ENCODE measurements at places on chromosomes 3 and 15.
A peak's percentile ranks its signal among the peaks of the same experiment; 100 is the strongest.

- DNase-seq, result peak; percentile 55
Observed at GRCh38 chr3:189276444-189277219, 104.9 kb downstream of the TPRG1 start.

DNA sequence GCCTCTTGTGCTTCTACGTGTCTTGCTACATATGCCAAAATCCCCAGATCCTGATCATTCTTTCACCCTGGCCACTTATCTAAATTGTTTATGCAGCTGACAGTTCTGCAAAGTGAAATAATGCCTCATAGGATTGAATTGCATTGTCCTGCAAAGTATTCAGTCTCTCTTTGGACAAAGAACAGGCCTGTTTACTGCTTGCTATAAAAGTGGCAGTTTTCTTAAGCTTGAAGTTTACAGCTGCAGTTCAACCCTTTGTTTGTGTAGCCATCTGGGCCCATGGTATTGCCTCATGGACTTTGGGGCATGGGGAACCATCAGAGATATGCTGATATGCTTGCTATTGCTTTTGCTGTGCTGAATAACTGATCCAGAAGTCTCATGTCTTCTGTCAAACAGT is 523.2 kb downstream of the OTOL1 start:
- no peak for DNase-seq

DNA sequence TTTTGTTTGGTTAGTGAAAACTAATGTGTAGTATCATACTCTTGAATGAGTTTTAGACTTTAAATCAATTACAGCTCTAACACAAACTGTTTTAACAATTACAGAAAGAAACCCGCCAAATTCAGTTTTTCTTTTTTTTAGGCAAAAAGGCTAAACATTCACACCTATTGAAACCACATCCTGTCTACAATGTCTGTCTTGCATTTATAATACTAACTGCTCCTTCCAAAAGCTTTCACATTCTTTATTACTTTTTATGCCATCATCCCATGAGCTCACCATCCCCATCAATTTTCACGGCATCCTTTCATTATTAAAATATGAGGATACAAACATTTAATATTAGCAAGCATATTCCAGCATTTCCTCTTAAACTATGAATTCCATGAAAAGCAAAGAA is 593.3 kb downstream of the FOXP1 start:
- no peak for DNase-seq

DNA sequence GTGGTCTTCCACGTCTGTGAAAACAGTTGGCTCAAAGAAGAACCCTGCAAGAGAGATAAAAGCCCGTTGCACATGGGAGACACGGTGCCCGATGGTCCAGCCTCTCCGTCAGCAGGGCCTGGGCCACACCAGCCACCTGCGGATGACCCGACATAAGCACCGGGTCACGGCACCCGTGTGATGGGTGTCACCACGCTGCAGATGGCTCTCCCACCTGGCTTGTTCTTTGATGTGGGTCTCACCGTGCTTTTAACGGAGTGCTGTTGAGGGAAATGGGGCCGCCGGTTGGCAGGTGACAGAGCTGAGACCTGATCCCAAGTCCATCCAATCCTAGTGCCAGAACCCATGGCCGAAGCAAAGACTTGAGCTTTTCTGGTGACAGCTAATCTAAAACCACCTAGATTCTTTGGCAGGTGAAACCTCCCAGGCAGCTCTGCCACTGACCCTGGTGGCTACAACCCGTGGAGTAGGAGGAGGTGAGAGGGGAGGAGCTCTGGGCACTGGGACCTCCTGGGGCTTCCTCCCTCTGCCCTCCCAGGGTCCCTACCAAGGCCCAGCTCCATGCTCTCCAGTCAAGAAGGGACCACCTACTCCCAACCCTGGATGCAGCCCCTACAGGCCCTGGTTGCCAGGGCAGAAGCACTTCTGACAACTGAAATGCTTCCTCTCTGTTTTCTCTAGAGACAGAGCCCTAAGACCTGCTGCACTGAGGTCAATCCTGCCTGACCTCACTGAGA is 23.4 kb upstream of the SLC41A3 start:
- DNase-seq, result no peak

GRCh38 chr15:68259883-68260282 is 17.7 kb upstream of the FEM1B start:
- DNase-seq, result no peak

DNA sequence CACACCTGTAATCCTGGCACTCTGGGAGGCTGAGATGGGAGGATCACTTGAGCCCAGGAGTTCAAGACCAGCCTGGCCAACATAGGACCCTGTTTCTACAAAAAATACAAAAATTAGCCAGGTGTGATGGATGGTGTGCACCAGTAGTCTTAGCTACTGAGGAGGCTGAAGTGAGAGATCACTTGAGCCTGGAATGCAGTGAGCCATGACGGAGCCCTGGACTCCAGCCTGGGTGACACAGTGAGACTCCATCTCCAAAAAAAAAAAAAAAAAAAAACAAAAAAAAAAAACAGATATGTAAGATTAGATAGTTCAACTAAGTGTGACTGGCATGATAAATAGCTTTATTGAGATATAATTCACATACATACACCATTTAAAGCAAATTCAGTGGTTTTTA is 9.7 kb downstream of the RBSN start:
- DNase-seq, result no peak

DNA sequence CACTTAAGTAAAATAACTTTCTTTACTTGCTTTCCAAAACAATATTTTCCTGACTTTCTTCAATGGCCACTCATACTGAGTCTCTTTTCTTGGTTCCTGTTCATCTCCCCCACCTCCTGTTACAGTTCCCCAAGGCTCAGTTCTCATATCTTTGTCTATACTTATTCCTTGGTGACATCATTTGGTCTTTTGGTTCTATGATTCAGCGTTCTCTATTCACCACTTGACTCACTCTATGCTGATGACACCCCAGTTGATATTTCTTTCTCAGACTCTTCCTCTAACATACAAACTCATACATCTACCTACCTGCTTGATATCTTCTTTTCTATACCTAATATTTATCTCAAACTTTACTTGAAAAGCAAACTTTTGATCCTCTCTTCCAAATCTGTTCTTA is 85.0 kb upstream of the P3H2 start:
- no peak for DNase-seq

GRCh38 chr15:68542771-68543164 is 36.0 kb upstream of the CORO2B start:
- no peak for DNase-seq

GRCh38 chr3:197105786-197106185 is 76.2 kb upstream of the MELTF start:
- DNase-seq, result no peak

Data from skin of body (tissue), 3 donors.